ENCODE measurements at places on chromosomes 5 and 9. TPM values are rescaled to one million over a fixed set of nuclear protein-coding genes. Genes with fewer than 3 reads are reported as not detected.

- no peak for DNase-seq
Measured at GRCh38 chr5:142507531-142508372, 178.1 kb downstream of the FGF1 start.

DNA sequence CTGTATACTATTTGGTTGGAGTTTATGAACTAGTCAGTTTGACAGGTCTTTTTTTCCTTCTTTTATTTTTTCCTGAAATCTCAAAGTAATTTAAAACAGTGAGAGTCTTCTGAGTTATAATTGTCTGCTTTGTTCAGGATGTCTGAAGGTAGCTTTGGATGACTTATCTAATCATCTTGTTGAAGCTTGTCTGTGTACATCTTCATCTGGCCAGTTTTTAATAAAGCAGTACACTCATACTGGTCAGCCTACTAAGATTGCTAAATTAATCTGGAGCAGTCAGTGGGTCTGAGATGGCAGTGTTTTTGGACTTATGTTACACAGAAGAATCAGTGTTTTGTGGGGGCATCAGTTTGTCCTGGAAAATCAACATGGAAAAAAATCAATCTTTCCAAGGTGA, 482.4 kb downstream of the CDH10 start:
- no peak for DNase-seq

- DNase-seq = no peak
Measured at GRCh38 chr9:77811832-77812231, 163.7 kb upstream of the GNA14 start.

- DNase-seq = no peak
Measured at GRCh38 chr5:93588352-93589151, 5.5 kb downstream of the NR2F1 start.

GRCh38 chr9:137458194-137459151, 661 bp downstream of the NSMF start:
- no peak for DNase-seq

DNA sequence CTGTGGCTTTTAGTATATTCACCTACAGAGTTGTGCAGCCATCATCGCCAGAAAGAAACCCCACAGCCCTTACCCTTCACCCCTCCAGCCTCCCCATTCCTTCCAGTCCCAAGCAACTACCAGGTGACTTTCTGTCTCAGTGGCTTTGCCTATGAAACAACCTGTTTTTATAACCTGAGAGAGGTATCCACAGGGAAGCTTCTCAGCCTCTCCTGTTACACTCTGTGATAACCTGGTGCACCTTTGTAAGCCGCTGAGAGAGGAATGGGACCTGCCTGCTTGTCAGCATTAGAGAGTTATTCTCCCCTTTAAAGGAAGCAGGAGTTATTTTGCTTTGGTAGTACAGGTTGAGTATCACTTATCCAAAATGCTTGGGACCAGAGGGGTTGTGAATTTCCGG, 93.6 kb downstream of the TRIO start:
- DNase-seq = no peak

DNA sequence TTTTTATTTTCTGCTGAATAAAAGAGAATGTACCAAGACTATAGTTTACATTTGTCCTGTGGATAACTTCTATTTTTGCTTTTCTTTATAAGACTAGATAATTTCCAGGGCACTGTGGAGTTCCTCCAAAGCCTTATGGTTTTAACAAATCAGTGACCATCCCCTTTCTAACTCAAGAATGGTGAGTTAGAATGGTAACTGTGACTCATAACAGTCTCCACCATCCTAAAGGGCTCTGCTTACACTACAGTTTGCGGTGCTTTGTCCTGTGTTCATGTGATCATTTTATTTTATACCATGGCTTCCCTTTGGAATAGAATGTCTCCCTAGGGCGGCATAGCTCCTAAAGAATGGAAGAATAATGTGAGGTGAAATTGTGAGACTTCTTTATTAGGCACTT, 30.2 kb downstream of the WDR36 start:
- no peak for DNase-seq

GRCh38 chr5:10912435-10912834, 151.4 kb upstream of the DAP start:
- DNase-seq = no peak

GRCh38 chr9:35972093-35972492, 14.1 kb upstream of the OR2S2 start:
- no peak for DNase-seq

- DNase-seq = no peak
Measured at GRCh38 chr9:129609486-129610212, 11.3 kb downstream of the C9orf50 start.

DNA sequence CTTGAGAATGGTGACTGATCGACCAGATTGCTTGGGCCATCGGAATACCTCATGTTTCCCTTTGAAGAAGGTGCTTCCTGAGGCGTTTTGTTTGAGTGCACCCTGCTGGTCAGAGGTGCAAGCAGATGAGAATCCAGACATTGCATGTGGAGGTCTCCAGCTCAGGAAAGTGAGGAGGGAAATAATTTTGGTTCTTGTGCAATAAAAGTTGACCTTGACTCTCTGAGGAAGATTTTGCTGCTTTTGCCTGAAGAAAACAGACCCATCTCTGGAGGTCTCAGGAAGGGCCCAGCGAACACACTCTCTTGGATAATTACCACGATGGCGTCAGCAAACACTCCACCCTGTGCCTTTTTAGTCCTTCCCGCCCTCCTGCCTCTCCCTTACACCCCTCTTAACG, 69.7 kb downstream of the GRAMD2B start:
- no peak for DNase-seq

GRCh38 chr5:96758621-96759020, 49.1 kb downstream of the ERAP1 start:
- DNase-seq = no peak

DNA sequence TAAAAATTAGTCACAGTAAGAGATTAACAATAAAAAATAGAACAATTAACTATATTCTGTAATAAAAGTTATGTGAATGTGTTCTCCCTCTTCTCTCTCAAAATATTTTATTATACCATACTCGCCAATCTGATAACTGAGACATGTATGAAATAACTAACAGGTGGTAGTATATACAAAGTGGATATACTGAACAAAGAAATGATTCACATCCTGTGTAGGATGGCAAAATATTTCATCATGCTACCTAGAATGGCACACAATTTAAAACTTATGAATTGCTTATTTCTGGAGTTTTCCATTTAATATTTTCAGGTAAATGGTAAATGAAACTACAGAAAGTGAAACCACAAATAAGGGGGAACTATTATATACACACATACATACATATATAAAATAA, 152.5 kb downstream of the RNF180 start:
- DNase-seq = no peak

DNA sequence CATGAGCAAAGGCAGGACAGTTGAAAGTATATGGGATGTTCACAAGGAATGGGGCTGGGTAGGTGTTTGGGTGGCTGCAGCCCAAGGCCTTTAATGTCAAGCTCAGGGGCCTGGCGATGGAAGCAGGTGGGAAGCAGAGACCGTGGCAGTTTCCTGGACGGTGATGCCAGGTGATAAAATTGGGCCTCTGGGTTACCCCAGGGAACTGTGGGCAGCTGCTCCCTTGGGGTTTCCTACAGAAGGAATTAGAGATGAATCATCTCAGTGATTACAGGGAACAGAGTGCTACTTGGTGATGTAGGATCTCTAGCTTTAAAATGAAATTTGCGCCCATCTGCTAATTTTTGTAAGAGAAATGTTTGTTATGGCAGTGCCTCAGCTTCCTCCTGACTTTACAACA, 39.2 kb downstream of the TSTD2 start:
- DNase-seq = no peak

DNA sequence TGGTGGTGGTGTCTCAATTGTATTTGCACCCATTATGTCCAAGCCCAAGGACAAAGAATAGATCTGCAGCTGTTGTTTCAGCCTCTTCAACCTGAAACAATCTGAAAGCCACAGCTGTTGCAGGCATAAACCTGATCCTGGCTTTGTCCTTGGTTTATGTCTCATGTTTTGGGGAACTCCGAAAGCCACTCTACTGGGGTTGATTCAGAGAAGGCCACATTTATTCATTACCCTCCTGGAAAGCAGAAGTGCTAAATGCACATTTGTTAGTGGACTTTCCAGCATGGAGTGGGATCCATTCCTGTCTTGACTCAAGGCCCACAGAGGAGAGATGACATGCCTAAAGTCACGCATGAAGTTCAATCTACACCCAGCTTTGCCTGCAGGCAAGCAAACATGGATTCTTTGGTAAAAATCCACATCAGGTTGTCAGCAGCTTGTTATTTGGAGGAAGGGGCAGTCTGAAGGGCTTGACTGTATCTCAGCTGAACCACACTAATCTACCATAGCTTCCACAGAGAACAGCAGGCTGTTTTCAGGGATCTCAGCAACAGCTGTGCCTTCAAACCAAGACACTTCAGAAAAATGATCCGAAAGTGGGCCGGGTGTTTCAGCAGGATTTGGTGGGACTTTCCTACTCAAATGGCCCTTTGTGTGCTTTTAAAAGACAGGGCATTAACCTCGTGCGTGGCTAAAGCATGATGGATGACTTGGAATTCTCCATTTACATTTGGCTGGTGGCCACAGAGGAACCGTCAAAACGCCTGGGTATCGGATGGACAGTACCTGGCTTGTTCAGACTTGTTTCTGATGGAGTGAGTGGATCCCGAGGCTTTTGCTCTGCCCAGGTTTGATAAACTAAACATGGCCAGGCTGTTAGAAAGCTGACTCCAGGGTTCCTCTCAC, 36.2 kb upstream of the ADAM19 start:
- DNase-seq = no peak

DNA sequence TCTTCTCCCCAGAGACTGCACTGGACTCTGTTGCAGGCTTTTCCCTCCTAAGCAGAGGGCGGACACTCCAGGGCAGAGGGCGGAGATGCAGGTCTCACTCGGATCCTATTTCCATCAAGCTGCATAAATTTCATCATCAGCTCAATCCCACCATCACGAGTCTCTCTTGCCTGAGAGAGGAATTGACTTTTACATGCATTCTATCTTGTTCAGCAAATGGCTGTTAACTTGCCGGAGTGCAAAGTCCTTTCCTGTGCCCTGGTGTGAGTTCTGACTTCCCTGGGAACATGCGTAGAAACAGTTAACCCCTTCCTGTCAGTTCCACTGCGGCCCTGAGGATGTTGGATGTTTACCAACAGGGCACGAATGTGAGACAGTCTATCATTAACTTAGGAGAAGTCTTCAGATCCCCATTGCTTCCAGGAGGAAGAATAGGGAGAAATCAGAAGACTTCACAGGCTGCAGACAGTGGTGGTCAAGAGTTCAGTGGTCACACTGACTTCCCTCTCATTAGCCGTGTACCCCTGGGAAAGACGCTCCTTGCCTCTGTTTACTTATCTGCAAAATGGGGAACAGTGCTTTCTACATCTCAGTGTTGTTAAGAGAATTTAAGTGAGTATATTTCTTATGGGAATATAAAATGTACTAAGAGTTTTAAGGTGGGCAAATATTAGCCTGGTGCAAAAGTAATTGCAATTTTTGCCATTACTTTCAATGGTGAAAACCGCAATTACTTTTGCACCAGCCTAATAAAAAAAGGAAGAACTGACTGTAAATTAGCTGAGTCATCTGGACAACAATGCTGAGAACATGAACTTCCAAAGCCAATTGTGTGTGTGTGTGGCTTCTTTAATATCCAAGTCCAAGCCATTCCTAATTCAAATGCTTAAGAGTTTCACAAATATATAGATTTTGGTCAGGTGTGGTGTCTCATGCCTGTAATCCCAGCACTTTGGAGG, 248.0 kb downstream of the DRD1 start:
- DNase-seq = no peak

DNA sequence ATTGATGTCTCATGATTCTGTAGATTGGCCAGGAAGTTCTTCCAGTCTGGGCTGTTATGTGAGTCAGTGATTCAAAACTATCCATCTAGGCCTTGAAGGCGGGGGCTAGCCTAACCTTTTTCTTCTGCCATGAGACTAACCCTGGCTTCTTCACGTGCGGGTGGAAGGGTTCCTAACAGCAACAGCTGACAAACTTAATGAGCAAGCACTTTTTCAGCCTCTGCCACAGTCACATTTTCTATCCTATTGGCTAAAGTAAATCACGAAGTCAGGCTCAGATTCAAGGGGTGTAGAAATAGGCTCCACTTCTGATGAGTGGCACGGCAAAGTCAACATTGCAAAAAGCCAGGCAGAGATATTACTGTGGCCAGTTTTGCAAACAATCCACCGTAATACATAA, 68.4 kb downstream of the STK32A start:
- no peak for DNase-seq

- no peak for DNase-seq
Measured at GRCh38 chr5:82419559-82420332, 141.6 kb upstream of the RPS23 start.

DNA sequence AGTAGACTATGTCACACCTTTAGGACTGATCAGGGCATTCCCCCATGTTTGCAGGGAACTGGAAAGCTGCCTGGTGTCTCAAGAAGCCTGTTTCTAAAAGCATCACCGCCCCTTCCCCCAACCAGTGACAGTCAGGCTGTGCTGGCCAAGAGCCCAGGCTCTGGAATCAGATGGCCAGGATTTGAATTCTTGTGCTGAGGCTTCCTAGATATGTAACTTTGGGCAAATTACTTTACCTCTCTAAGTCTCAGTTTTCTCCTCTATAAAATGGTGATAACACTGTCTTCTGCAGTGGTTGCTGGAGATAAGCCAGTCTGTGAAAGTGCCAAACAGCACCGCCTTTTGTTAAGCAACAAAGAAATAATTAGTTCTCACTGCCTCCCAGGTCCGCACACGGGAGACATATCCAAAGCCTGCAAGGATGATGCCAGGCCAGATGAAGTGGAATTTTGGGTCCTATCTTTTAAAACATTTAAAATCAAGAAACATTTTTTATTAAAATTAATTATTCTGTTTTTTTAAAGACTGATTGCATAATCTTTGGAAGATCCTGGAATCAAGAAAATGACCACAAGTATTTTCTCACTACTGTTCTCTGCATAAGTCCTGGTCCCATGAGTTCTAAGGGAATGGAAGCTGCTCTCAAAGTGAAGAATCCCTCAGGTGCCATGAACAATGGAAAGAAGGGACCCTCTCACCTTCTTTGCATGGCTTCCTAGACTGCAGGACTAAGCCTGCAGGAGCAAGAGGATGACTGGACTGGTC, 13.9 kb downstream of the SLC31A2 start:
- DNase-seq = no peak

DNA sequence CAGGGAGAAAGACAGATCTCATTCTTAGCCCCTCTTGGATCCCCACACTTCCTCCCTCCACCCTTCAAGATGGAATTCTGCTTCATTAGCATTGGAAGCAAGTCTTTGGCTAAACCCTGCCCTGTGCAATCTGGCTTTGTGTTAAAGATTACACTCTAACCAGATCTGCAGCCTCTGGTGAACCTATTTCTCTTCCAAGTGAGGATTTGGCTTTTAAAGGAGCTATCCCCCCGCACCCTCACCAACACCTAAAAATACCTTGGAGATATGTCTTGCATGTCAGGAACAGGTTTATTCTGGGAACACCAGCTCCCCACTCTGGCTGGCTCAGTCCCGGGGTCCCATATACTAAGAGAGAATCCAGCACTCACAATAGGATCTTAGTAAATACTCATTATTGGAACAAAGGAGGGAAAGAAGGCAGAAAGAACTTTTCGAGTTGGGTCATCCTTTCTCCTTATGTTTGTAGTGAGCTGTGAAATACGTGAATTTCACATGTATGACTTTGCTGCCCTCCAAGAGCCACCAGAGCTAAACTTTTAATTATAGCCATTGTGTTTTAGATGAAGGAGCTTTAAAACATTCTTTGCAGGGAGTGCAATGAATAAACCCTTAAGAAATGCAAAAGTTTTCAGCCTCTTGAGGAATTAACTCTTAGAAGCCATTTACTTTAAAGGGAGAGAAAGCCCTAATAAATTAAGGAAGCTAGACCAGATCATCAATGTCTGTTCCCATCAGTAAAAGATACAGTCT, 53.7 kb upstream of the HRH2 start:
- DNase-seq = no peak

The COX7C gene
- polyA plus RNA-seq = 1,015 TPM

The ENTPD8 gene
- polyA plus RNA-seq = 0.54 TPM

The EQTN gene
- 0.28 TPM for polyA plus RNA-seq

The DCP2 gene
- 38.6 TPM for polyA plus RNA-seq

The RBM18 gene
- 33.9 TPM for polyA plus RNA-seq

The CDH12 gene
- polyA plus RNA-seq = 9.8 TPM
